M059J (cell line): ENCODE measurements at places on chromosomes 2 and 18. TPM values are rescaled to one million over a fixed set of nuclear protein-coding genes. Genes with fewer than 3 reads are reported as not detected.

STON1 gene
- total RNA-seq: 2.2 and 3.7 TPM in 2 replicates

THSD7B gene
- total RNA-seq: 0.05 and 0.12 TPM in 2 replicates

DNA sequence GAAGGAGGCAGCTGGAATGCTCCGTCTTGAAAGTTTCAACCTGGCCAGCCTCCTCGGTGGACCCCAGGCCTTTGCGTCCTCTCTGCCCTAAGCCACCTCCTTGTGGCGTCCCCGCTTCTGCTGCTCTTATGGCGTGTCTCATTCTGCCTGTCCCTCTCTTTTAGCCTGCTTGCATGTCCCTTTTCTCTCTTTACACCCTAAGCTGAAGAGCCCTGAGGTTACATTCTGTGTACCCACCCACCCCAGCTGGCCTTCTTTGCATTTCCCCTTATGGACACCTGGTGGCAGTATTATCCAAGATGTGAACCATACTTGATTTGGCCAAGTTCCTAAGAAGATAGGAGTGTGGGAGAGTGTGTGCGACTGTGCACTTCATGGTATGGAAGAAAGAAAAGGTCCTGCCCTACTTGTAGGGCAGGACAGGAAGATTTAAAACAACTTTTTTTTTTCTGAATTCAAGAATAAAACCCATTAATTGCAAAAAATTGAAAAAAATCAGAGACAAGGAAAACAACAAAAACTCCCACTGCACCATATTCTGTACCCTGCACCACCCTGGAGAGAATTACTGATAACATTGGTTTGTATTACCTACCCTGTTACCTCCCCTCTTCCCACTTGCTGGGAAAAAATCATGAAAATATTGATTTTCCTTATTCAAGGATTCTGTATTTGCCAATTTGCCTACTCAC is 77.4 kb downstream of the DYSF start:
- DNase-seq: peak; percentile 33

- DNase-seq: no peak
These were observed 127.8 kb downstream of the ARHGAP28 start for GRCh38 chr18:6857300-6857699.

DNA sequence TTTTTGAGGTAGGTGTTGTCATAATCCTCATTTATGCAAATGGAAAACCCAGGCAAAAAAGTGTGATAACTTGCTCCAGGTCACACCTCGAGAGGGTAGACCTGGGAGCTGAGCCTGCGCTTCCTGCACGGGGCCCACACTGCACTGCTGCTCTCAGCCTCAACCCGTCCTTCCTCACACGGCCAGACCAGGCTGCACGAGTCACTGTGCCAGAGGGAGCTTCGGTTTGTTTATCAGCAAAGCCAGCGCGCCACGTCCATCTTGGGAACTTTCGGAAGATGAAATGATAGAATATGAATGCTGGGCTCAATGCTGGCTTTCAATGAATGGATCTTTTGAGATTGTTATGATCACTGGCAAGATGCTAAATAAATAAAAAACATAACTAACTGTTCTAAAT is 14.4 kb downstream of the COPS9 start:
- DNase-seq: no peak

DNA sequence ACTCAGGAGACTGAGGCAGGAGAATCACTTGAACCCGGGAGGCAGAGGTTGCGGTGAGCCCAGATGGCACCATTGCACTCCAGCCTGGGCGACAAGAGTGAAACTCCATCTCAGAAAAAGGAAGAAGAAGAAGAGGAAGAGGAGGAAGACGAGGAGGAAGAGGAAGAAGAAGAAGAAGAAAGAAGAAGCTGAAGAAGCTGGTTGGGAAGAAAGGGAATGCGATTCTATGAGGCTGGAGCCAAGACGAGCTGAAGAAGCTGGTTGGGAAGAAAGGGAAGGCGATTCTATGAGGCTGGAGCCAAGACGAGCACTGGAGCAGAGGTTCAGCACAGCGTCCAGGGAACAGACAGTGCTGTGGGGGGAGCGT is 30.3 kb upstream of the TAF1B start:
- DNase-seq: no peak

- DNase-seq: no peak
These were observed 181.6 kb downstream of the AFF3 start for GRCh38 chr2:99960790-99961189.
